ENCODE measurements at places on chromosomes 5 and 9.
A peak's percentile ranks its signal among the peaks of the same experiment; 100 is the strongest.

- DNase-seq: no peak
Observed at GRCh38 chr5:58012801-58013315, 447.0 kb downstream of the PLK2 start.

- no peak for DNase-seq
Observed at GRCh38 chr5:116859666-116860320, 285.2 kb upstream of the SEMA6A start.

DNA sequence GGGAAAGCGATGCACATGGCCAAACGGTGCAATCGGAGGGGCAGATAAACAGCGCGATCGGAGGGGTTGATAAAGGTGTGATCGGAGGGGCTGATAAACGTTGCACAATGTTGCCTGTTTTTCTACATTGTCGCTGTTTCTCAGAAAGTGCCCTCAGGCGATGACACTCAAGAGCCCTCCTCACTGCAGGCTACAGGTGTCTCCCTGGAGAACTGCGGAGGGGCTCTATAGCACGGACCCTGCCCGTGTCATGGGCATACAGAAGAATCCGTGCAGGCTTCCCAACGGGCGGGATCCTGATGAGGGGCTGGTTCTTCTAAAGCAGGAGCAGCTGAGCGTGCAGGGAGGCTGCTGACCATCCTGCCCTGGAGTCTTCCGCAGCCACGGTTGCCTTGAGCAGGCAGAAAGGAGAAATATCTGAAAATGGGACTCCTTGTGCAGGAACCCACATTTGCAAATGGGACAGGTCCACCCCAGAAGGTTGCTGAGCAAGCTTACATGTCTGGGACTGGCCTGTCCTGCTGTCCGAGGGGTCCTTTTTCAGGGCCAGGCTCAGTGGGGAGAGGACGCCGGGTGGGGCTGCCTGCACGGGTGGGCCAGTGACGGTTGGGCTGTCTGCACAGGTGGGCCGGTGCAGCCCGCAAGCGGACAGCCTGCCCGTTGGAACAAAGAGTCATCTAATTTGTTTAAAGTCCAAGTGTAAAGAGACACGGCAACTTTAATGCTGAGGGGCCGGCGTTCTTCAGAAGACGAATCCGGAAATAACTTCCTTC is 25.1 kb upstream of the LPCAT1 start:
- DNase-seq: no peak

GRCh38 chr9:95512709-95513095 is 4.1 kb downstream of the PTCH1 start:
- DNase-seq: no peak

DNA sequence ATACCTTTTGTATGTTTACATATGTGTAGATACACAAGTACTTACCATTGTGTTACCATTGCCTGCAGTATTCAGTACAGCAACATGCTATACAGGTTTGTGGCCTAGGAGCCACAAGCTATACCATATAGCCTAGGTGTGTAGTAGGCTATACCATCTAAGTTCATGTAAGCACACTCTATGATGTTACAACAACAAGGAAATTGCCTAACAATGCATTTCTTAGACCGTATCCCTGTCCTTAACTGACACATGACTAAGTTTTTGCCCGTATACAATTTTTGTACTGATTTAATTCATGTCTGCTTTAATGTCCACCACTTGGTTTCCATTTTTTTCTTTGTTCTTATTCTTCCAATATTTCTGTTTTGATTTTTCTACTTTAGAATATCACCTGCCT is 18.5 kb downstream of the TNPO1 start:
- DNase-seq: no peak

GRCh38 chr5:124789104-124789605 is 42.7 kb upstream of the ZNF608 start:
- no peak for DNase-seq

GRCh38 chr5:31759925-31760324 is 121.0 kb downstream of the PDZD2 start:
- peak; percentile 21 for DNase-seq

GRCh38 chr9:129103595-129103965 is 7.0 kb downstream of the CRAT start:
- no peak for DNase-seq

- peak; percentile 80 for DNase-seq
Observed at GRCh38 chr5:39547553-39548154, 122.9 kb upstream of the DAB2 start.

DNA sequence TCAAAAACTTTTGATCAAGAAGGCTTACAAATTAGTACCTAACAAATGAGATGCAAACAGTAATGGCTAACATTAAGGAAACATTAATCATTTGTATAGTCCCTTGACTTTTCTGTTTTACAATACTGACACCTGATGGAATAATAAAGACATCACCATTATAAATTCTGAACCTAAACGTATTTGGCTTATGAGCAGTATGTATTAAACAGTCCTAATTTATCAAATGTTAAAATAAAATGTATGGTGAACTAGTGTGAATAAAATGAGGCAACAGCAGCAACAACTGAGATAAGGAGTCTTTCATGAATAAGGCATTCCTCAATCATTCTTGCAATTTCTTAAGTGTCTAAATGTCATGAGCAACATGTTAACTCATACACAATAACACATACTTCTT is 6.0 kb downstream of the PUM3 start:
- DNase-seq: no peak

DNA sequence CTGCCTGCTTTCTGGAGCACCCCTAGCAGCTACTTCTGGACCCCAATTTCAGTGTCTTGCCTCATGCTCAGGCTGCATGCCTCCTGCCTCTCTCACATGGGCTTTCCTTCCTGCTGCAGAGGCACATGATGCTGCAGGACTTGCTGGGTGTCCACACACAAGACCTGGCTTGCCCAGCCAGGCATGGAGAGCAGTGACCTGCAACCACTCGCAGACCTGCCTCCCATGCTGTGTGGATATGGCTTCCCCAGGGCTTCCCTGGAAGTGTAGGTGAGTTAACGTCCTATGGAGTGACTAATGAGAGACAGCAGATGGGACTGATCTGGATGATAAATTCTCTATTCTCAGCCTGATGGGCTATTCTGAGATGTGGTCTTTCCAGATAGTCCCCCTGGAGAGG is 53.2 kb upstream of the SMIM32 start:
- DNase-seq: no peak

GRCh38 chr5:54870271-54870670 is 115.1 kb downstream of the ESM1 start:
- no peak for DNase-seq

DNA sequence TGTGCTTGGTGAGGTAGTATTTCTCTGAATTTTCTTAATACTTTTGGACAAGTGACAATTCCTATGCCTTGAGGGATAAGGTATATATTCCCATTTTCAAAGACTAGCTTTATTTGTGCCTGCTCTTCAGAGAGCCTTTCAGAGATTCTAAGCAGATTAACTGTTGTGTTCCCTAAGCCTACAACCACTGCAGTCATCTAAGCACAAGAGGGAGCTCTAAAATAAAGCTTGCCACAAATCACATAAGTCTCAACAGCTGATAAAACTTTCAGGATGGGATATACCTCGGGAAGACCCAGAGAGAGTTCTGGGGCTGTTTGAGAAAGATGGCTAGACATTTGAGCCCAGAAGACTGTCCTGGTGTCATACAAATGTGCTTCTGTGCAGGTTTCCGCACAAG is 157.3 kb downstream of the CYLC2 start:
- no peak for DNase-seq

DNA sequence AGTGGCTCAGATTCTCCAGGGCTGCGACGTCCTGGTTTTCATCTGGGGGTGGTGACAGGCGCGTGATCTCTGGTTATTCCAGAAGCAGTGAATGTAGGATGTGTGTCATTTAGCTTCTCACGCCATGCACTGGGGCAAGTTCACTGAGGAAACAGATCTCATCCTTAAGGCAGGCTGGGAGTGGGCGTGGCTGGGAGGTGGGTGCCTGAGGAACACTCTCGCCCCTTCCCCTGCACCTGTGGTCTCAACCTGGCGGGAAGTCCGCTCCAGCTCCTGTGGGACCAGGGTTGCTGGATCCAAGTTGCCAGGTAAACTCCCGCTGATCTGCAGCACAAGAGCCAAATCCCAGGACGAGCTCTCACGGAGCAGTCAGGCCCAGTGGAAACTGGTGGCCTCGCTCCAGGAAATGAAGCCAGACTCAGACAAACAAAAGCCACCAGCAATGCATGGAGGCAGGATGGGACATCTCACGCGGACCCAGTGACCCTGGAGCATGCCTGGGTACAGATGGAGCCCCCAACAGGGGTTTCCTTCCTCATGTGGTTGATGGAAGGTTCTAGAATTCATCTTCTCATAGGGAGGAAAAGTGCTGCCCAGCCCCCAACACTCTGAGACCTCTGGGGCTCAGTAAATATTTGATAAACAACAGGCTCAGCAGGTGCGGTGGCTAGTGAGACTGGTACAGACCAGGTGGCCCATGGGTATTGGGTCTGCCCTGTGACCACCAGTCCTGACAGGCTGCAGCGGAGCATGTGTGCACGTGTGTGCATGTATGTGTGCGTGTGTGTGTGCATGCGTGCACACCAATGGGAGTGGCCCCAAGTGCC is 16.3 kb upstream of the SLC12A7 start:
- DNase-seq: peak; percentile 55

- DNase-seq: no peak
Observed at GRCh38 chr5:180523629-180524466, 29.7 kb downstream of the CNOT6 start.

GRCh38 chr5:146718609-146719008 is 159.9 kb downstream of the PPP2R2B start:
- DNase-seq: no peak

DNA sequence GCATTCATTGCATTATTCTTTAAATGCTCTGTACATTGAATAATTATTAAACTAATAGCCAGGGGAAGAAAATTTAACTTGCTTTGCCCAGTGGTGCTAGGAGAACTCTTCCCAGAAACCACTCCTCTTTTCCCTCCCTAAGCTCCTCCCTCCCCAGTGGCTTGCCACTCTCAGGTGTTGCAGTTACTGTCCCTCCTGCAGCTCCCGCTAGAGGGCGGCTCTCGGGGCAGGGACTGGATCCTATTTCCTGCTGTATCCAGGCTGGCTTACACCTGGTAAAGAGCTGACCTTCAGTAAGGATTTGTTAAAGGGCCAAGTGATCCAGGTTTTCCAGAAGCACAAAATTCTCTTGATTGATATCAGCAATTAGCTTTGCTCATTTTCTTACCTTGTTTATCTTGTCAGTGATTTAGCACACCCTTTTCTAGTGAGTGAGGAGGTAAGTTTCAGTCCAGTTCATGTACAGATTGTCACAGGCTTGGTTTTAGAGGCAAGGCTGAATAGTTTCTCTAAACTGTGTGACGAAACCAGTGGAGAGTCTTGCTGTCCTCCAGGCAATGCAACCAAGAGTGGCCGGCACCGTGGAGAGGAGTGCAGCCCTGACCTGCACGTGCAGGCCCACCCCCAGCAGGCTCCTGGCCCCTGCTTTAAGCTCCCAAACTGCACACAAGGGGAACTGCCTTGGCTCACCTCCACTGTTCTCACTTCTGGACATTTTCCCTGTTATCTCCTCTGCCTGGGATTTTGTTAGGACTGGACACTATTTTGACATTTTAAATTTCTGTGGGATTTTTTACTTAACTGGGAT is 423.8 kb downstream of the SPOCK1 start:
- peak; percentile 56 for DNase-seq

DNA sequence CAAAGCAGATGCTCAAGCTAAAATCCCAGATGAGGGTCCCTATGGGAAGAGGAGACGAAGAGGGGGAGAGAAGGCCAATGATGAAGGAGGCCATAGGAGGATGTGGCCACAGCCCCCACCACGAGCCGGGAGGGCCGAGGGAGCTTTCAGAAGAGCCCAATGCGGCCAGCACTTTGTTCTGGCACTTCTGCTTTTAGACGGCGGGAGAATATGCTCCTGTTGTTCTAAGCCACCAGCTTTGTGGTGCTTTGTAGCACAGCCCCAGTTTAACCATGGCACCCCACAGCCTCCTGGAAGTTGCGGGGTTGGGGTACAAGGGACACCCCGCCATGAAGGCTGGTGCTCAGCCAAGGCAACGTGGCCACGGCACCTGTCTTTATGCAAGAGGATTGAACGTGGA is 33.4 kb downstream of the LPCAT1 start:
- no peak for DNase-seq

GRCh38 chr9:113519426-113520108 is 56.0 kb downstream of the RGS3 start:
- no peak for DNase-seq

DNA sequence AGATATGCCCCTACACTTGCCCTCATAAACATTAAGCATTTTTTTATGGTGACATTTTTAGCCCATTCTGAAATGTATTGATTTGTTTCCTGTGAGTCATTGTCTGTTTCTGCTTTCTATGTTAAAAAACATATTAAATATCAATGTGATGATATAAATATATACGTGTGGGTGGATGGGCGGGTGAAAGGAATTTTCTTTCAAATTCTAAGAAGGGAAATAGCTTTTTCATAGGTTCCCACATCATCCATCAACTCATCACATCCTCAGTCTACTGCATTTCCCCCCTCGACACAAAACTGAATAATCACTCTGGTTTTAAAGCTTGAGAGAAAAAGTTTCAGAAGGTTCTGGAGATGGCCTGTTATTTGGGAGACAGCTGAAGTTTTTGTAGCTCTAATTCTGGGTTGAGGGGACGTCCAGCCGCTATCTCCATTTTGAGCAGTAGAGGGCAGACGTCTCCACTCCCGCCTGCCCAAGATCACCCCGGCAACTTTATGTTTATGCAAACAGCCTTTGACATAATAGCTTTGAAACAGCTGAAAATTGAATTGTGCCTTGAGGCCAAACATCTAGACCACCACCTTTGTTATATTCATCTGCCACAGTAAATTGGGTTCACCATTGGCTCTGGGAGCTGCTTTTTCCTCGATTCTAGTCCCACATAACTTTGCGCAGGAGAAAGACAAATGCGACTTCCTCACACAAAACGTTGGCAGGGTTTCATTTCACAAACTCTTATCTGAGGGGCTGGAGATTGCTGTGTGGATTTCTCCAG is 216.2 kb upstream of the CLINT1 start:
- DNase-seq: peak; percentile 82

- DNase-seq: no peak
Observed at GRCh38 chr9:72022841-72023240, 37.6 kb downstream of the C9orf57 start.

DNA sequence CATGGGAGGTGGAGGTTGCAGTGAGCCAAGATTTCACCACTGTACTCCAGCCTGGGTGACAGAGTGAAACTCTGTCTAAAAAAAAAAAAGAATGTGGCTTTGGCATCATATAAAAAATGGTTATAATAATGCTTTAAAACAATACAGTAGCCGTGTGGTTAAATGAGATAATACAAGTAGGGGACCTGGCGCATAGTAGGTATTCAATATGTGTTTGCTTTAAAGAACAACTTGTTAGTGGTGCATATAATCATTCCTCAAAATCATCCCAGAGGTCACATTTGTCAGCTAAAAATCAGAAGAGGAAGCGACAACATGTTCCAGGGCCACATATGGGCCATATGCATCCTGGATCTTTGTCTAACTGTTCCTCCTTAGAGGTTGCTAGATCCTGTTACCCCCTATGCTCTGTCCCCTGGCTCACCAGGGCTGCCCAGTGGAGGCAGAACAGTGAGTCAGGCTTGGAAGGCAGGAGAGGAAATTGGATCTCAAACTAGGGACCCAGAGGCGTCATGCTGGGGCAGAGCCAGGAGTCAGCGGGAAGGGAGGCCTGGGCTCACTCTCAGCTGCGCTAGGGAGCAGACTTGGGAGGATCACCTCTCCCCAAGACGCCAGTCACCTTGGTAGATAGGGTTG is 27.7 kb downstream of the LHX6 start:
- no peak for DNase-seq
